ENCODE measurements at places on chromosomes 3 and 15.

- DNase-seq: peak; percentile 68
These were observed at the start of gene TOPBP1 for GRCh38 chr3:133661454-133662277. Gene TOPBP1 (minus strand): TSS chr3:133661941. CDS start chr3:133661127, 814 bp downstream.

- DNase-seq: peak; percentile 66
These were observed 63.2 kb downstream of the XXYLT1 start for GRCh38 chr3:195207731-195208130.

DNA sequence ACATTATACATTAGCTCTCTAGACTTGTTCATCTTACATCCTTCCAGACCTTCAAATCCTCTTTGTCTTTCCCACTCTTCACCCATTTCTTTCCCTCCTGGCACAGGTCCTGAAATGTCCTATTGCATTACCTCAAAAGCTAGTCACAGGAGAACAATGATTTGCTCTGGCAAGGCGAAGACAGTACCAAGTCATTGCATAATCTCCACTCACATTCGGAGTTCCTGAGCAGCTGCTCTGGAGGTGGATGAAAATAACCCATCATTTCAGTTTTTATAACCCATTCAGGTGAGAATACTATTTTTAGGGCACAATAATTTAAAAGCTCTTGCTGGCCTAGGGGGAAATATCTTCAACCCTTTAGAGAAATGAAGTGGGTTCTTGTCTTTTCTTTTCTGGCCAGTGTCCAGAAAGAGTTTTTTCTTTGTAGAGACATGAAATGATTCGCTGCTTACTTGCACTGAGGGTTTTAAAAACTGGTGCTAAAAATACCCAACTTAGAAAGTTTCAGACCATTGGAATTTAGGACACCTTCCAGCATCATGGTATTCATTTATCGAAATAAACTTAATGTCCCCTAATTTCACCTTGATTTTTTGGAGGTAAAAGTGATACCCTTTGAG lies 23.4 kb upstream of the DYNC1LI1 start:
- DNase-seq: peak; percentile 65

- DNase-seq: no peak
These were observed 74.9 kb upstream of the IQSEC1 start for GRCh38 chr3:13148126-13148525.

DNA sequence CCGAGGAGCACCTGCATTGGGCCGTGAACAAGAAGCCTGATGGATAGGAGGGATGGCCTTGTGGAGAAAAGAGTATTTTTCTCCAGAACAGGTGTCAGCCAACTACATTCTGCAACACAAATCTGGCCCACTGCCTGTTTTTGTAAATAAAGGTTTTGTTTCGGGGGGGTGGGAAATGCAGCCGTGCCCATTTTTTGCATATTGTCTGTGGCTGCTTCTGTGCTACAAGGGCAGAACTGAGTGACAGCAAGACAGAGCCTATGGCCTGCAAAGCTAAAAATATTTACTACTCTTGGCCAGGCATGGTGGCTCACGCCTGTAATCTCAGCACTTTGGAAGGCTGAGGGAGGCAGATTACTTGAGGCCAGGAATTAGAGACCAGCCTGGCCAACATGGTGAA lies 95.9 kb upstream of the AKAP13 start:
- no peak for DNase-seq

GRCh38 chr3:128487813-128488635 lies 5.0 kb downstream of the GATA2 start:
- peak; percentile 87 for DNase-seq

- no peak for DNase-seq
These were observed 406.1 kb downstream of the VPS13C start for GRCh38 chr15:61654002-61654740.

- no peak for DNase-seq
These were observed 5.6 kb downstream of the CLSTN2 start for GRCh38 chr3:139940622-139941021.

DNA sequence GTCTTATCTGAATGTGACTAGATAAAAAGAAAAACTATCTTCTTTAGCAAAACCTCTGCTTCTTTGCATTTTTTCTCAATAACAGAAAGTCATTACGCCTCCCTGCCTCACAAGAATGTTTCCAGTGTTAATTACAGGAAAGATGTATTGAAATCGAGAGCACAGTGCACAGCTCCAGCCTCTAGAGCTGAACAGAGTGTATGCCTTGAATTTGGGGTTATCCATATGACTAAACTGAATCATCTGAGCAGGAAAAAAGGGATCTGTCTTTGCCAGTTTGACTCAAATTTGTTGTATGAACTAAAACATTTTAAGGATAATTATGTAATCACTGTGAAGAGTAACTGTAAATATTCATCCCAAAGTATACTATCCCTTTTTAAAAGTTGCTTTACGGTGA lies 149.1 kb upstream of the CGNL1 start:
- no peak for DNase-seq

DNA sequence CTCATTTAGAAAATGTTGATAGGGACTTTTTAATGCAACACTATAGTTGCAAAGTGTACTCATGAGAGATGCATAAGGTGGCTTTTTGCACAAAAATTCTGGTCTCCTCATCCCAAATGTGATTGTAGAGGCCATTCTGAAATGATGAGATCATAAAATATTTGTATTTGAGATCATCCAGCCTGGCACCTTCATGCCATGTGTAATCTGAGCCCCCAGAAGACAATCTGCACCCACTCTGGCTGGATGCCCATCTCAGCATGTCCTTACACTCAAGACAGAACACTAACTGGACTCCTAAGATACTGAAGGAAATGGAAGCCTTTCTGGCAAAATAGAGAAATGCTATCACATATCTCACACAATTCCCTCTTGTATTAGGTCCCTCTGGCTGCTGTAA lies 49.2 kb downstream of the SLC7A14 start:
- DNase-seq: no peak

GRCh38 chr15:71314956-71315537 lies 199.8 kb downstream of the THSD4 start:
- no peak for DNase-seq

GRCh38 chr3:52495777-52496602 lies 852 bp downstream of the STAB1 start:
- DNase-seq: peak; percentile 6

DNA sequence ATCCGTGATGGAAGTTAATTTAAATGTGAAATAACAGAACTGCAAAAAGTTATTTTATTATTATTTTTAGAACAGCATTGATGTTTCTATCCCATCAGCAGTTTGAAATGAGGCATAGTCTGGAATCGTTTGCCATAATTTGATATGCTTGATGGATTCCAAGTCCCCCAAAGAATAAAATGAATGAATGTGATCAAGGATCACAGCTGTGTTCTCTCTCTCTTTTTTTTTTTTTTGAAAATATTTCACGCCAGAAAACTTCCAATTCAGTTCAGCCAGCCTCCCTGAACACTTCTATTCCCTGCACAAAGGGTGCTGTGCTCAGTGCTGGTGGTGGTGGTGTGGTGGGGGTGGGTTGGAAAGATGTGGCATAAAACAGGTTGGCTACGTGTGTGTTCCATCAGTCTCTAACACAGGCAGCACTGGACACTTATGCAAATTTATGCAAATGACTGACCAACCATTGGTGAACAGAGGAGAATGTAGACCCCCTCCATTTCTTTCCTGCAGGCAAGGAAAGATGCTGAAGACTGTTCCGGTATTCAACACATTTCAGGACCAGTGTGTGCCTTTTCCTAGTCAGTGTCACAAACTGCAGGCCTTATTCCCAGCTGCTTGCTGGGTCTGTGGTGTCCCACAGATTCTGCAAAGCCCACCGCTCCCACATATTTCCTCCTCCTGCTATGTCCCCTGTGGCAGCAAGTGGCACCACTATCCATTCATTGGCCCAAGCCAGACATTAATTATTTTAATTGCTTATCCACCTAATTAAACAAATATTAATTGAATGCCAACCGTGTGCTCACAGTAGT lies 10.6 kb downstream of the ARNT2 start:
- no peak for DNase-seq

- DNase-seq: peak; percentile 73
These were observed 133.7 kb downstream of the FOXB1 start for GRCh38 chr15:60137711-60138396.

DNA sequence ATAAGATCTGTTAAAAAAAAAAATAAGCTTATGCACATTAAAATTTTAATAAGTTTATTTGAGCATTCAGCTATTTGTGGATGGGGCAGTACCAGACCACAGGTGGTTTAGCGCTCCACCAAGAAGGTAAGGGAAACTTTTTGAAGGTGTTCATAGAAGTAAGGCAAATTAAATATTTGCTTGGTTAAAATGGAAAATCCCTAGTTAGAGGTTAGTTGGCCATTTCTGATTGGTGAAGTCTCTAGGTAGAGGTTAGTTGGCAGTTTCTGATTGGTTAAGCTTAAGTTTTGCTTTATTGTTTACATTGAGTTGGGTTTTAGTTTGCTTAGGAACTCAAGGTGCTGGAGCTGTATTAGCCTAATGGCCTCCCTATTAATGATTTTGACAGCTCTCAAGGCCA lies 30.7 kb downstream of the SCN11A start:
- DNase-seq: no peak

DNA sequence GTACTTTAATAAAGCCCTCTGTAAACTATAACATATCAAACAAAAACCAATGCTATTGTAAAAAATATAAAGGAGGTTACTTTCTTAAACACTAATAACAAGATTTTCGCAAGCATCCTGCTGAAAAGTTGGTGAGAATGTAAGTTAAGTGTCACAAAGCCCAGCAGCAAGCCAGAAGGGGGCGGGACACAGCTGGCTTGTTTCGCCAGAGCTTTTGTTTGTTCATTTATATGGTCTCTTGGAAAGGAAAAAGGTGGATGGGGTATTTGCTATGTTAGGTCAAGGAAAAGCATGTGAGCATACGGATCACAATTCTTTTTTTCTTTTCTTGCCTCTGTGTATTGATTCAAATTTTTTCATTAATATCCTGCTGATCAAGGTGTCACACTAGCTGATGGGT lies 59.9 kb downstream of the HACD2 start:
- no peak for DNase-seq

DNA sequence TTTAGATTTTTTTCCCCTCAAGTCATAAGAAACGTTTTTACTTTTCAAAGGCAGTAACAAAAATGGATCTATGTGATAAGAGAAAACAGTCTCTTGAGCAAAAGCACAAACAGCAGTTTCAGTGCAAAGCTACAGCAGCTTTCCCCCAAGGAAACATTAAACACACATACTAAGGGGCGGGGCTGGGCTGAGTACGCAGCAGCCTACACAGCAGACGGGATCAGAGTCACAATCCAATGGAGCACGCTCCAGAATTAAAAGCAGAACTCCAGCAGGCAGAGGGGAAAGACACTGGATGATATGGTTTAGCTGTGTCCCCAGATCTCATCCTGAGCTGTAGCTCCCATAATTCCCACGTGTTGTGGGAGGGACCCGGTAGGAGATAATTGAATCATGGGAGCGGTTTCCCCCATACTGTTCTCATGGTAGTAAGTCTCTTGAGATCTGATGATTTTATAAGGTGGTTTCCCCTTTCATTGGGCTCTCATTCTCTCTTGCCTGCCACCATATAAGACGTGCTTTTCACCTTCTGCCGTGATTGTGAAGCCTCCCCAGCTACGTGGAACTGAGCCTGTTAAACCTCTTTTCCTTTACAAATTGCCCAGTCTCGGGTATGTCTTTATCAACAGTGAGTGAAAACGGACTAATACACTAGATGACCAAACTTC lies 116.2 kb upstream of the SLCO3A1 start:
- no peak for DNase-seq

All from fibroblast of upper back skin (primary cell).